Neural progenitor cell (in vitro differentiated cells): ENCODE measurements at places on chromosomes 6 and 20.

- no peak for DNase-seq
- peaks cover 6% of the 10 kb centered on the region for H3K4me1 ChIP-seq
- H3K27me3 ChIP-seq: no peaks in the 10 kb centered on the region
- no peak overlapping the region for H3K27ac ChIP-seq
Observed at GRCh38 chr6:167781868-167782267, 44.8 kb upstream of the AFDN start.

DNA sequence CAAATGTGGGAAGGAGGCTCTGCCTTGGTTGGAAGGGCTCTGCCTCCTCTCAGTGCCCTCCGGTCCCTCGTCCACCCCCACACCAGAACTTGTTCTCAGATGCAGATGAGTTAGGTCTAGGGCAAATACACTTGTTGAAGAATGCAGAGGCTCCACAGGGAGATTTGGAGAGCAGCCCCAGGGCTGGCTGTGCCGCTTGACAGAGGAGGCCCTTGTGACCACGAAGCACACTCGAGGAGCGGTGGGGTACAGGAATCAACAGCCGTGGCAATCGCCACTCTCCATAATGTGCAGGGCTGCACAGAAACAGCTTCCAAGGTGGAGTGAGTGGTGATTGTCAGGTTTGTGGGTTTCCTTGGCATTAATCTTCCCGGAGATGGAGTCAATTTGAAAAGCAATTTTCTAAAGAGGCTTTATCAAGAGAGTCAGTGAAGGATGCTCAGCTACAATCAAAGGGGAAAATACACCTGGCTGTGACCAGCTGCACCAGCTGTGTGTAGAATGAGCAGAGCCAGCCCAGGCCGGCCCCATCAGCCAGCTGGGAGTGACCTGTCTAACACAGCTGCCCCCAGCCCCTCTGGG lies 59.5 kb downstream of the BFSP1 start:
- H3K27ac ChIP-seq: no peak overlapping the region
- no peak for DNase-seq
- H3K27me3 ChIP-seq: no peaks in the 10 kb centered on the region

GRCh38 chr6:22904431-22904830 lies 335.1 kb downstream of the HDGFL1 start:
- DNase-seq: no peak
- H3K36me3 ChIP-seq: no peaks in the 10 kb centered on the region
- no peak overlapping the region for H3K4me3 ChIP-seq
- no peaks in the 10 kb centered on the region for H3K4me1 ChIP-seq
- H3K27me3 ChIP-seq: no peaks in the 10 kb centered on the region

DNA sequence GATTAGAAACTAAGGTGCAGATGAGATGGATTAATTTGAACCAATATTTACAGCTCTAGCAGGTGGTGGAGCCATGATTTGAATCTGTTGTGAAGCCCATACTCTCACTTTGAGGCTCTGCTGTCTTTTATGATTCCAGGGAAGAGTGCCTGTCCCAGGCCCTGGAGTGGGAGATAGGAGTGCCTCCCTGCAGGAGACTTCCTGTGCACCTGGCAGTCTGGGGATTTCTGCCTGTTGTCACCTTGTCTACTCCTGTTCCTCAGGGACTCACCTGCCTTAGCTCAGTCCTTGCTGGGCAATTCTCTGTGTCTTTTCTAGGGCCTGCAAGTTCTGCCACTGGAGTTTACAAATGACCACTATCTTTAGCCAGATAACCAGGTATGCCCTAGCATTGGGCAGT lies 46.3 kb downstream of the SCAND1 start:
- DNase-seq: no peak
- H3K27ac ChIP-seq: no peak overlapping the region
- no peaks in the 10 kb centered on the region for H3K4me1 ChIP-seq
- no peak overlapping the region for H3K4me3 ChIP-seq
- no peaks in the 10 kb centered on the region for H3K36me3 ChIP-seq

DNA sequence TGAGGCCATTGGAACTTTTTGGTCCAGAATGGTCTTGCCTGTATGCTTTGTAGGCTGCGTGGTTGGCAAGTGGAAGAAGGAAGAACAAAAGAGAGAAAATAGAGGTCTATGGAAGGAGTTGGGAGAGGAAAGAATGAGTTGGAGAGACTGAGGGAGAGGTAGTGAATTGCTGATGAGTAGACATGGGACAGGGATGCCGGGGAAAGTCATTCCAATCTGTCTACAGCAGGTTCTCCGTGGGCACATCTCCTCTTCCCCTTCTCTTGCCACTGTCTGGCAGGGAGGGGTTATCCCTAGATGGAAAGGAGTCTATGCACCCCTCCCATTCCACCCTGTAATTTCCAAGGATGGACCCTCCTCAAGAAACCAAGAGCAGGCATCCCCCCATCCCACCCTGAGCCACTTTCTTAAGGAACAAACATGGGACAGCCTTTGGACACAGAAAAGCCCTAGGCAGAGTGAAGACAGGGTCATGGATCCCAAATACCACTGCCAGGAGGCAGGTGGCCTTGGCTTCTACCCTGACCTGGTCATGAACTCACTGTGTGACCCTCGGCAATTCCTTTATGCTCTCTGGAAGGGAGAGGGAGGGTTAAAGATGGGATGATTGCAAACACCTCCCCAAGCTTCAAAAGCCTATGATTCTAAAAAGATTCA lies 196.9 kb downstream of the LRFN2 start:
- no peak for DNase-seq
- no peak overlapping the region for H3K4me3 ChIP-seq
- no peaks in the 10 kb centered on the region for H3K27me3 ChIP-seq
- no peak overlapping the region for H3K27ac ChIP-seq

- no peaks in the 10 kb centered on the region for H3K27me3 ChIP-seq
- H3K4me1 ChIP-seq: peaks cover 13% of the 10 kb centered on the region
- no peak overlapping the region for H3K27ac ChIP-seq
- no peaks in the 10 kb centered on the region for H3K36me3 ChIP-seq
Observed at GRCh38 chr6:36979347-36979742, 6.7 kb downstream of the MTCH1 start.

DNA sequence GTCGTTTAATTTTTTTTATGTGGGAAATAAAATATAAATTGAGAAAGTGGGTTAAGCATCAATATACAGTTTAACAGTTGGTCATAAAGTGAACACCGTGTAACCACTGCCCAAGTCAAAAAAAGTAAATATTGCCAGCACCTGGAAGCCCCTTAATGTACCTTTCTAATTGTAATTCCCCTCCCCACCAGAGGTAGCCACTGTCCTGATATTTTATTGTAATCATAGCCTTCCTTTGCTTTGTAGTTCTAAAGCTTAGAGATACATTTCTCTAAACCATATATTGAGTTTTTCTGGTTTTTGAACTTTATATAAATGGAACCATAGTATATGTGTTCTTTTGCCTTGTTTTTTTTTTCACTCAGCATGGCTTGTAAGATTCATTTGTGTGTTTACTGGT lies 180.6 kb downstream of the TBC1D7 start:
- no peak overlapping the region for H3K27ac ChIP-seq
- H3K27me3 ChIP-seq: no peaks in the 10 kb centered on the region
- no peak overlapping the region for H3K4me3 ChIP-seq
- peaks cover 15% of the 10 kb centered on the region for H3K4me1 ChIP-seq
- no peaks in the 10 kb centered on the region for H3K36me3 ChIP-seq

GRCh38 chr6:31767096-31767645 lies 4.7 kb downstream of the SAPCD1 start:
- no peak overlapping the region for H3K27ac ChIP-seq
- DNase-seq: no peak
- H3K4me3 ChIP-seq: no peak overlapping the region

- H3K27me3 ChIP-seq: no peaks in the 10 kb centered on the region
- H3K4me1 ChIP-seq: no peaks in the 10 kb centered on the region
- no peak overlapping the region for H3K27ac ChIP-seq
- H3K36me3 ChIP-seq: no peaks in the 10 kb centered on the region
- DNase-seq: peak; percentile 21
Observed at GRCh38 chr20:18087054-18087453, 29.3 kb upstream of the OVOL2 start.

DNA sequence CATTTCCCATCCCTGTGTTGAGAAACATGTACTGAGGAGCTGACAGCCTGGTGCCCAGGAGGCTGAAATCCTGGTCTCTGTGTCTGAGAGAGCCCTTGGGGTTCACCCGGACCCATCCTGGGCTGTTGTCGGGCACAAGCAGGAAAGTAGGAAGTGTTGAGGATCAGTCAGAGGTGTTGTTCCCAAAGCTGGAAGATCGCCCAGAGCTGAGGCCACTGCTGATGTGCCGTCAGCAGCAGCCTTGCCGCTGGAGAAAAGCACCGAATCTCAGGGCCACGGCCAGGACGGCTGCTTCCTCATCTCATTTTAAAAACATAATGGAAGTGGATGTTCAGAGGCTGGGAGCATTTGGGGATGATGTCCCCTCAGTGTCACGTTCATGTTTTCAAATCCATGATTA lies 218.5 kb downstream of the UST start:
- H3K27ac ChIP-seq: peak overlapping the region; percentile 58
- H3K4me3 ChIP-seq: no peak overlapping the region
- DNase-seq: no peak
- no peaks in the 10 kb centered on the region for H3K36me3 ChIP-seq
- H3K27me3 ChIP-seq: no peaks in the 10 kb centered on the region
- peaks cover 38% of the 10 kb centered on the region for H3K4me1 ChIP-seq

- H3K27ac ChIP-seq: no peak overlapping the region
- no peaks in the 10 kb centered on the region for H3K27me3 ChIP-seq
- H3K4me1 ChIP-seq: no peaks in the 10 kb centered on the region
- no peaks in the 10 kb centered on the region for H3K36me3 ChIP-seq
- H3K4me3 ChIP-seq: no peak overlapping the region
Observed at GRCh38 chr20:23918101-23918862, 38.7 kb upstream of the CST5 start.

- no peaks in the 10 kb centered on the region for H3K27me3 ChIP-seq
- H3K4me1 ChIP-seq: no peaks in the 10 kb centered on the region
- H3K27ac ChIP-seq: no peak overlapping the region
- no peak for DNase-seq
- H3K4me3 ChIP-seq: no peak overlapping the region
- H3K36me3 ChIP-seq: no peaks in the 10 kb centered on the region
Observed at GRCh38 chr6:113630738-113631535, 226.2 kb upstream of the MARCKS start.

GRCh38 chr6:128499079-128499731 lies 21.2 kb downstream of the PTPRK start:
- no peaks in the 10 kb centered on the region for H3K27me3 ChIP-seq
- no peak overlapping the region for H3K27ac ChIP-seq
- H3K36me3 ChIP-seq: no peaks in the 10 kb centered on the region
- no peak for DNase-seq
- peaks cover 31% of the 10 kb centered on the region for H3K4me1 ChIP-seq
- H3K4me3 ChIP-seq: no peak overlapping the region

- DNase-seq: no peak
- no peaks in the 10 kb centered on the region for H3K36me3 ChIP-seq
- no peak overlapping the region for H3K4me3 ChIP-seq
- H3K27ac ChIP-seq: no peak overlapping the region
Observed at GRCh38 chr20:38109591-38110524, 55.2 kb downstream of the TGM2 start.

- no peaks in the 10 kb centered on the region for H3K27me3 ChIP-seq
- no peaks in the 10 kb centered on the region for H3K36me3 ChIP-seq
- DNase-seq: no peak
Observed at GRCh38 chr20:59120491-59120890, 43.1 kb upstream of the ZNF831 start.

DNA sequence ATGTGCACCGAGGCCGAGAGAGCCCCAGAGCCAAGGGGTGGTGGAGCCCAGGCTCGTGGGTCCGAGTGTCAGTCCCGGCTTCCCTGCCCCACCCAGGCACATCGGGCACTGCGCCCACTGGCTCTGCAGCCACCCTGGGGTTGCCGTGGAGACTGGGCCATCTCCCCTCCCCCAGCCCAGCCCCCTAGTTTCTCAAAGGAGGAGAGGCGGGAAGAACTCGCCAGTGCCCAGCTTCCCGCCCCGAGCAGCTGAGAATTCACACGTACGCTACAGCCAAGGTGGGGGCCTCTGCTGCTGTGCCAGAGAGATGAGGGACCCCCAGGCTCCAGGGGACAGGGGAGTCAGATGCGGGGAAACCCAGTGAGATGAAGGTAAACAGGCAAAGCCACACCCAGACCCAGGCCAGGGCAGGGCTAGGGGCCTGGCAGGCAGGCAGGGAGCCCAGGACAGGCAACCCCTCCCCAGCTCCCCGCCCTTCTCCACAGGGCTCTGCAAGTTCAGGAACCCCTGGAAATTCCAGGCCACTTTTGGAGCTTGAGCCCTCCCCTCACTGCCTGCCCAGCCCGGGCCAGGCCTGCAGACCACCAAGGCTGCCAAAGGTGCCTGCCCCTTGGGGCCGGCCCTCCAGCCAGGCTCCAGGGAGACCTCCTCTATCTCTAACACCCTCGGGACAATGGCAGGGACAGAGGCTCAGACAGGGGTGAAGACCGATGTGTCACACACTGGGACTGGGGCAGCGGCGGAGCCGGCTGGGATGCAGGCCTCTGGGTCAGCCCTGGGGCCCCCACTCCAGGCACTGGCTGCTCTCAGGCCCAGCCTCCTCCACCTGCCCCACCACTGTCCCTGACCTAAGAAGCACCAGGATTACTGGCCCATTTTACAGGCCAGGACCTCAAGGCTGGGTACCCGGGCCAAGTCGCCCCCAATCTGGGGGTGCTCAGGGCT lies 6.0 kb downstream of the LAMA5 start:
- no peaks in the 10 kb centered on the region for H3K36me3 ChIP-seq
- H3K4me3 ChIP-seq: no peak overlapping the region
- no peak for DNase-seq
- peaks cover 70% of the 10 kb centered on the region for H3K4me1 ChIP-seq

GRCh38 chr6:11263291-11263775 lies 30.9 kb upstream of the NEDD9 start:
- peak; percentile 24 for DNase-seq
- no peak overlapping the region for H3K27ac ChIP-seq
- H3K4me3 ChIP-seq: no peak overlapping the region
- H3K36me3 ChIP-seq: no peaks in the 10 kb centered on the region
- no peaks in the 10 kb centered on the region for H3K27me3 ChIP-seq

DNA sequence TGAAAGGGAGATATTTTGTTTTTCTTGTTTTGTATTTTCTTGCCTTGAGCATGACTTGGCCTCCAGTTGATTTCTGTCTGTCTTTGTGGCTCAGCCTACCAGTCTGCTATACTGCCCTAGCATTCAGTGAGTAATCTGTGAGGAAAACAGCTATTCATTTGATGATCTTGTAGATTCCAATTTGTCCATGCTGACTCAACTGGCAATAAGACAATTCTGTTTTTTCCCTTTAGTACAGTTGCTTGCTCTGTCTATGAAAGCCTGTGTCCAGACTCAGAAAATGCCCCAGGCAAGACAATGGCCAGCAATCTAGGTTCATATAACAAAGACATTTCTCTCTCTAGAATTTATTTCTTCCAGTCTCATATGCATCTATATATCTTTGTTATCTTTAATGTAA lies 10.9 kb upstream of the SOX4 start:
- peaks cover 8% of the 10 kb centered on the region for H3K4me1 ChIP-seq
- no peak for DNase-seq
- no peak overlapping the region for H3K4me3 ChIP-seq

- H3K27ac ChIP-seq: no peak overlapping the region
- no peak for DNase-seq
- no peak overlapping the region for H3K4me3 ChIP-seq
- H3K27me3 ChIP-seq: no peaks in the 10 kb centered on the region
Observed at GRCh38 chr6:128230267-128230989, 290.0 kb downstream of the PTPRK start.

GRCh38 chr6:10215326-10216110 lies 199.4 kb downstream of the TFAP2A start:
- H3K27me3 ChIP-seq: no peaks in the 10 kb centered on the region
- H3K27ac ChIP-seq: no peak overlapping the region
- peaks cover 8% of the 10 kb centered on the region for H3K4me1 ChIP-seq
- DNase-seq: no peak
- H3K36me3 ChIP-seq: no peaks in the 10 kb centered on the region

GRCh38 chr6:39386487-39386886 lies 64.0 kb upstream of the KCNK16 start:
- no peaks in the 10 kb centered on the region for H3K27me3 ChIP-seq
- no peak overlapping the region for H3K27ac ChIP-seq
- no peak for DNase-seq
- no peak overlapping the region for H3K4me3 ChIP-seq
- H3K36me3 ChIP-seq: no peaks in the 10 kb centered on the region
